ENCODE measurements at places on chromosomes 3 and 15.

DNA sequence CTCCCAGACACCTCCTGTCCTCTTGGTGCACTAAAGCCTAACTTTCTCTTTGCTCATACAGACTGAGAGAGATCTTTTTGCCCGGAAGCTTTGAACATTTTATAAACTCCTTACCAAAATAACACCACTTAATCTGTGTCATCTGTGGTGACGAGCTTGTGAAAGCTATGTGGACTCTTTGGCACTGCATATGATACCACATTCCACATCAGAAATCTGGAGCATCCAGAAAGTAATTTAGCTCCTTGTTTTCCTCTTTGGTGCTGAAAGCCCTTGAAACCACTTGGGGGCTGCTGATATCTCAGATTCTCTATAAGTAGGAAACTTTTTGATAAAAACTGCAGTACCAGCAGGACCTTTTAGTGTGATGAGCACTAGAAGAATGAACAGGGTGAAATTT is 128.3 kb downstream of the ALCAM start:
- DNase-seq: no peak

DNA sequence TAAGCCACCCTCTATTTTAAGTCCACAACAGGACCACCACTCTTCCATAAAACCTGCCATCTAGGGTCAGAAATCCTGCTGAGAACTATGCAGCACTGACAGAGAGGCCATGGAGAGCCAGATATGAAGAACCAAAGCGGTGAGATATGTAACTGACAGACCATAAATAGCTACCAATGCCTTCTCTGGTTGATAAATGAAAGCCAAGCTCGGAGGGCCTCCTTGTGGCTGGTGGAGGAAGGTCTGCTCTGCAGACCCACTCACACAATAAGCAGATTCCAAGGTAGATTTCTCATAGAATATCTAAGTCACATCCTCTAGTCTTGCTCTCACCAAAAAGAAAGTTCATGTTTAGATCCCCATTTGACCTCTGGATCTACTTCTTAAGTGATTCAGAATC is 38.9 kb downstream of the RYK start:
- DNase-seq: peak; percentile 23

DNA sequence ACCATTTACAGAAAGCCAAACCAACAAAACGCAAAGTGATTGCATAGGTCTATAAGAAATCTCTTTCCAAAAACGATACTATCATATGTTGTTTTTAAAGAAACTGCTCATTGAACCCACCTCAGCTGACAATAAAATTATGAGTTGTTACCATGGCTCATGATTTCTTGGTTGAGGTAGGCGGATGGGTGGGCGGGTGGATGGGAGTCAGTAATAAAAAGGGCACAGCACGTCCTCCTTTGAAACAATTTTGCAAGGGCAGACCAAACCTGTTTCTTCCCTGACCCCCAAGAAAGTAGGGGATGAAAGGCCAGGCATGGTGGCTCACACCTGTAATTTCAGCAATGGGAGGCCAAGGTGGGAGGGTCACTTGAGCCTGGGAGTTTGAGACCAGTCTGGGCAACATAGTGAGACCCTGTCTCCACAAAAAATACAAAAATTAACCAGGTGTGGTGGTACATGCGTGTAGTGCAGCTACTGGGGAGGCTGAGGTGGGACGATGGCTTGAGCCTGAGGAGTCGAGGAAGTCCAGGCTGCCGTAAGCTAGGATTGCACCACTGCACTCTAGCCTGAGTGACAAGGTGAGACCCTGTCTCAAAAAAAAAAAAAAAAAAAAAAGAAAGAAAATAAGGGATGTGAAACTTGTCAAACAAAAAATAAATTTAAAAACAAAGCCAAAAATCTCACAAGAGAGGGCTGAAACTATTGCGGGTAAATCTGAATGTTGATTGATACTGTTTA is 2.1 kb downstream of the ABHD10 start:
- no peak for DNase-seq

- peak; percentile 19 for DNase-seq
Measured at GRCh38 chr3:26624209-26624765, 1.7 kb downstream of the LRRC3B start.

- DNase-seq: no peak
Measured at GRCh38 chr15:90266485-90266884, 1.0 kb downstream of the NGRN start.

DNA sequence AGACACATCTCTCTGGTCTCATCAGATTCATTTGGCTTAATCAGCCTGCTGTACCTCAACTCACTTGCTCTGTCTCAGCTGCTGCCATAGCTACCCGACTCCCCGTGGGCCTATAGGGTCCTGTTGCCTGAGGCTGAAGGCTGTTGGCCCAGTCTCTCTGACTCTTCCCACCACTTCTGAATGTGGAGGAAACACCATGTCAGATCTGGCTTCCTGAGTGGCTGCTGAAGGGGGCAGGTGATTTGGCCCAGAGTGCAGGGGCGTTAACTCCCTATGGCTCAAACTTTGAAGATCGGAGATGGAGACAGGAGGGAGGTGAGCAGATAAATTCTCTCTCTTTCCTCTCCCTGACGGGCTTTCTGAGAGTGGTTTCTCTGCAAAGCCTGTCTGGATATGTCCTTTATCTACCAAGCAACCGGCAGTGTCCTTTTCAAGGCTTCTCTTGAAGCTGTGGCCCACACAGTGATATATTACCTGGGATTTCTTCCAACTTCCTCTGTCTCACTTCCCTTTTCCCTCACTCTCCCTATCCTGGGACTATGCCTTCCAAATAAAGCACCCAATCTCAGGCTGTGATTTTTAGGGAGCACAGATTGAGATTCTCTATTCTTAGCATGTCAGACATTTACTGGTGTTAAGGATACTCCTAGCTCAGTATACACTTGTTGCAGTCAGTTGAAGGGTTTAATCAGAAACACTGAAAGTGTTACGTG is 334.9 kb upstream of the TBC1D5 start:
- no peak for DNase-seq

GRCh38 chr15:96947296-96948229 is 617.1 kb downstream of the NR2F2 start:
- no peak for DNase-seq

- DNase-seq: no peak
Measured at GRCh38 chr3:61574854-61575253, 13.5 kb downstream of the PTPRG start.

DNA sequence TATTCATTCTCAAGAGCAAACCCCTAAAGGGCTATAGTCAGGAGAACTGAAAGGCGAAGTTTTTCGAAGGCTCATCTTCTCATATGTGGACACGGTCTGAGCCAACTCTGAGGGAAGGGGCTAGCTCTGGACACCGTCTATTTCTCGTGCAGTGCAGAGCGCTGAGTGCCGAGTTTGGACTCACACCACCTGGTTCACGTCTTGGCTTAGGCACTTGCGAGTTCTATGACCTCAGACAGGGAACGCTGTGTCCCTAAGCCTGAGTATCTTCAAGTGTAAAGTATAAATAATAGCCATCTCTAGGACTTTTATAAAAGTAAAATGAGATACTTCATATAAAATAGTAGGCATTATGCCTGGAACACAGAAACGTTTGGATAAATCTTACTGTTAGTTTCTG is 223.7 kb downstream of the FMN1 start:
- no peak for DNase-seq

- DNase-seq: no peak
Measured at GRCh38 chr15:75666823-75667501, 19.2 kb downstream of the SNX33 start.

DNA sequence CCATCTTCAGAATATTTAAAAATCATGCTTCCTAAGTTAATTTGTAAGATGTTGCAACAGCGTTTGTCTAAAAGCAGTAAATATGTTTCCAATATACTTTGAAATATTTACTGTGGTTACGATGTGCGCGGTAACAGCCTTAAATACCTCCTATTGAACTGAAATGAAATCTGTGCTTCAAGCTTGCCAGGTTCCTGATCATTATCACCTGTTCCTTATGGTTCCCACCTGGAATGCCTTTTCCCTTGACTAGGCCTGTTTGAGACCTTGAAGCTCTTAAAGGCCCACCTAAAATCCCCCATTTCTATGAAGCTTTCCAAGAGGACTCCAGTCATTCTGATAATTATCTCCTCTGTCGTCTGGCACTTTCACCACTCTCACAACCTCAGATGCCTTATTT is 146.7 kb downstream of the NAALADL2 start:
- no peak for DNase-seq

All from GM13976 (cell line).